ENCODE measurements at places on chromosomes 2 and 18.

DNA sequence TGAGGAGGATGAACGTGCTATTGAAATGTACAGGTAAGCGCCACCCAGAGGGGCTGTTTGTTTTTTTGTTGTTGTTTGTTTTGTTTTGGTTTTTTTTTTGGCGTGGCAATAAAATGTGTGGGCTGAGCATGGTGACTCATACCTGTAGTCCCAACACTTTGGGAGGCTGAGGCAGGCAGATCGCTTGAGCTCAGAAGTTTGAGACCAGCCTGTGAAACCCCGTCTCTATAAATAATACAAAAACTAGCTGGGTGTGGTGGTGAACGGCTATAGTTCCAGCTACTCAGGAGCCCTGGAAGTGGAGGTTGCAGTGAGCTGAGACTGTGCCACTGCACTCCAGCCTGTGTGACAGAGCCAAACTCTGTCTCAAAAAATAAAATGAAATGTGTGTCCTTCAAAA, 6.2 kb downstream of the PDCL3 start:
- DNase-seq, result no peak

- no peak for DNase-seq
Measured at GRCh38 chr2:122203523-122203922, 448.1 kb downstream of the TSN start.

- no peak for DNase-seq
Measured at GRCh38 chr2:102428573-102428972, 5.6 kb downstream of the IL18RAP start.

DNA sequence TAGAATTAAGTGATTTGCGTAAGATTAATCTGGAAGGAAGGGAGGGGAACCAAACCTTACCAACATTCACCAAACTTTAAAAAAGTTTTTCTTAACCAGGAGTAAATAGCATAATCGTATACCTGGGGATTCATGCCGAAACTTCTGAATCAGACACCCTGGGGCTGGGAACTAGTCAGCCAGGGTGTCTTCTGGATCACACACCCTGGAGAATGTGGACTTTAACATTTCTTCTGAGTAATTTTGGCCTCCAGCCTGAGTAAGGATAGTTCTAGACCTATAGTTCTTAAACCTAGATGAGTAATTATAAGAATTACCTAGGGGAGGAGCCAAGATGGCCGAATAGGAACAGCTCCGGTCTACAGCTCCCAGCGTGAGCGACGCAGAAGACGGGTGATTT, 44.1 kb upstream of the MEIS1 start:
- DNase-seq, result no peak

GRCh38 chr18:2515908-2516625, 55.2 kb downstream of the METTL4 start:
- DNase-seq, result no peak

All from effector CD8-positive, alpha-beta T cell (primary cell).